ENCODE measurements at places on chromosomes 5 and 9.

DNA sequence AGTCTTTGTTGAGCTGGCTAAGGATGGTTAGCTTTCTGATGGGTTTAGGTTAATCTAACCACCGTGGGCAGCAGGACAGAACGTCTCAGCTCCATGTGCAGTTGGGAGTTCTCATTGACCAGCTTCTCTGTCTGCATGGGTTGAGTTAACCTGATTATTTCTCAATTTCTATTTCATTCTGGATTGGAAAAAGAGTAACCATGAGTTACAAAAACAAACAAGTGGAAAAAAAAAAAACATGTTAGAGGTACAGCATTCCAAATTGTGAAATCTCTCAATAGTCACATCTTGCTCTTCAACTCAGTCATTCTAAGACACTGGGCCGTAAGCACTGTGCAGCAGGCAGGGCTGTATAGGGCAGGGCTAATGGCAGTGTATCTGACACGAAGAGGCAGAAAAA lies 343.7 kb upstream of the KLF4 start:
- DNase-seq = no peak

DNA sequence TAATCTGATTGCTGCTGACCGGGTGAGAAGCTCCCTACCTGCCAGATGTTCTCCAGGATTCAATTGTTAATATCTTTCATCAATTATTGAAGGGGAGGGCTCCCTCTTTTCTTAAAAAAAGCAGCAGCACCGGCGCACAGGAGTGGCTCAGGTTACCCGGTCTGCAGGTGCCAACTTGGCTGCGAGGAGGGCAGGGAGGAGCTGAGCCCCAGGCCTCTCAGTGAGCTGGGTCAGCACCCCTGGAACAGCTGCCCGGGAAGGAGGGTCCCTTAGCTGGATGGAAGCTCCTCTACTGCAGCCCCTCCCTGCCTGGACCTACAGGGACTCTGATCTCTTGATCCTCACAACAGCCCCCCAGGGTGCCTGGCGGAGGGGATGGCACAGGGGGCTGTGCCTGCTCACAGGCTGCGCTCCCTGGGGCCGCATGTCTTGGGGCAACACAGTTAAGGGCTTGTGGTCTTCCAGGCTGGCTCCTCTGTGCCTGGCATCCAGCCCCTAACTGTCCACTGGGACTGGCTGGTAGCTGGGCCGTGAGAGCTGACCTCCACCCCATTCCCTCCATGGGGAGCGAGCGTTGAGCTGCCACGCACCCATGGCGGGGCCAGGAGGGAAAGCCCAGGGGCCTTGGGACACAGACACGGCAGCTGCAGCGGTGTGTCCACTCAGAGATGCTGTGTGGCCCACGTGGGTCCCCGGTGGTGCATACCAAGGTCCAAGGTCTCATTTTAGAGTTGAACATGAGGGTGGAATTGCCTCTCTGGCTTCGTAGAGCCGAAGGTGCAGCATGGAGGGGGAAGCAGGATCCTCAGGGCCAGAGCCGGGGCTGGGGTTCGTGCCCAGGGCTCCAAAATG lies 28.6 kb upstream of the TMEM250 start:
- no peak for DNase-seq

DNA sequence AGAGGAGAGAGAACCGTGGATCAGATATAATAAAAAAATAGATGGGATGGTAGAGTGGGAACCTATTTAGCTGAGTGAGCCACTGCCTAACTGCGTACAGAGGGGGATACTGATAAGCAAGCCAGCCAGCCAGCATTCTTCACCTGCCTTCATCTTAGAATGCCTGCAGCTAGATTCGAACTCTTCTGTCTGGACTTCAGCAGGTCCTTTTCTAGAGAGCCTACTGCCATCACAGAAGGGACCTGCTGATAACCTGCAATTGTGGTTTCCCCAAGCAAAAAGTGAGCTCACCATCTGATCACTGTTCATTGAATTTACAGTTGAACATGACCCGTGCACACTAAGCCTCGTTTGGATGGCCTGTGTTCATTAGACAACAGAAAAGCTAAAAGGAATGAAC lies 109.4 kb downstream of the CDC42SE2 start:
- no peak for DNase-seq

- no peak for DNase-seq
Observed at GRCh38 chr5:106290841-106291240, 1379.9 kb downstream of the EFNA5 start.

- no peak for DNase-seq
Observed at GRCh38 chr5:90386099-90386710, 23.4 kb downstream of the CETN3 start.

DNA sequence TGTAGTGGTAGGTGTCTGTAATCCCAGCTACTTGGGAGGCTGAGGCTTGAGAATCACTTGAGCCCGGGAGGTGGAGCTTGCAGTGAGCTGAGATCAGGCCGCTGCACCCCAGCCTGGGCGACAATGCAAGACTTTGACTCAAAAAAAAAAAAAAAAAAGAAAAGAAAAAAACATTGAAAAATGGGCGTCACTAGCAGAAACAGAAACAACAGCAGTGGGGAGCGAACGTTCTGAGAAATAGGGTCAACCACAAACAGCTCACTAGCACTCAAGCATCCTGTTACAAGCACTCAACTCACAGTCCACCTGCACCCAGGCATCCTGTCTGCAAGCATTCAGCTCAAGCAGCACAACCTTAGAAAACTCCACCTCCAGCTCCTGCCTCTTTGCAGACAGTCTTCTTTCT lies 17.2 kb downstream of the TRIM14 start:
- DNase-seq = no peak

Measured in G401 (cell line).